ENCODE measurements at places on chromosomes 16 and 17.

- DNase-seq = no peak
Observed at GRCh38 chr16:49738832-49739231, 117.1 kb downstream of the ZNF423 start.

DNA sequence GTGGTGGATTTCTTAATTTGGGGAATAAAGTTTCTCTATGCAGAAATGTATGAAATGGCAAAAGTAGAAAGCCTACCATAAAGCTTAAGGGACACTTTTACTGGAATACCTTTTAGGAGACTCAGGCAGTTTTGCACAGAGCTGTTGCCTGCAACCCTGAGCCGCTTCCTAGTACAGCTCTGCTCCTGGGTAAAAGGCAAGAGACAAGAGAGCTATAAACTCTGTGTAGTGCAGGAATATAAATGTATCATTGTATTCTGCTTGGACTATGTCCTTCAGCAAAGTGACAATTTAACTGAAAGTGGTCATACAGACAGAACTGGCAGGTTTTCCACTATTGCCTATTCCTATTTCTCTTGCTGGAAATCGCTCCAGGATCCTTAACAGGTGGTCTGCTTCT is 65.3 kb upstream of the MYOCD start:
- DNase-seq = no peak

DNA sequence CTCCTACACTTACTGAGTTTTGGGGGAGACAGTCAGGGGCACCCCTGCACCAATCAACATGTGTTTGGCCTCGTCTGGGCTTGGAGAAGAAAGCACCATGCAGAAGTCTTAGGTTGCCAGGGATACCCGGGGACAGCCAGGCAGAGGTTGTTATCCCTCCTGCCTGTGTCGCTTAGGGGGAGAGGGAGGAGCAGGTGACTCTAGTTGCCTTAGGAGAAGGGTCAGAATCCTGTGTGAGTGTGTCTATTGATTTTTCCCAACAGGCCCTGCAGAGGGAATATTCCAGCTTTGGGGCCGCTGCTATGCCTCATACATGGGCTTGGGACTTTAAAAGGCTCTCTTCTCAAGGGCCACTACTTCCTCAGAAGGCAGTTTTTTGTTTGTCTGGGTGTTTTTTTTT is 89.1 kb downstream of the RGS9 start:
- DNase-seq = no peak

DNA sequence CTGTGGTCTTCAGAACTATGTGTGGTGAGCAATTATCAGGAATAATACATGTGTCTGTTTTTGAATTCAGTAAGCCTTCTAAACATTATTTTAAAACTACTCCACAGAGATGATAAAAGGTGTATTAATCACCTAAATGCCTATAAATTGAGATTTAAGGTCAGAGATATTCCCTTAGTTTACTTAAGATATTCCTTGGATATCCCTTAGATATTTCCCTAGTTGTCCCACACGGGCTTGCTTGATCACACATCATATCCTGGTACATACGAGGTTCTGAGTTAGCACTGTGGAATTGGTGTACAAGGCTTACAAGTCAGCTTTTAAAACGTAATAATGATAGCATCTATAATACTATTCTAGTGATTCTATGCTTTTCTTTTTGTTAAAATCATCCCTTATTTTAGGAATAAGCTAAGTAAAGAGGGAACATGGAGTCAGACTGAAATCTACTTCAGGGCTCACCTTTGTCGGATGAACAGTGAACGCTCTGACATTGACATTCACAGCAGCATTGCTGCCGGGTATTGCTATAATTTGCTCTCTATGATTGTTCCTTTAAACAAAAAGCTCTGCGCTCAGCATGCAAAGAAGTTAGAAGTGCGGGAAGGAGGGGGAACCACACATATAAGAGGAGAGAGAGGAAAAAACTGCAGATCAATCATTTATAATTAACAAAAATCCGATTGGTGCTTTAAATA is 136.5 kb downstream of the SKAP1 start:
- no peak for DNase-seq

GRCh38 chr17:73814075-73814474 is 169.8 kb upstream of the SDK2 start:
- DNase-seq = no peak

DNA sequence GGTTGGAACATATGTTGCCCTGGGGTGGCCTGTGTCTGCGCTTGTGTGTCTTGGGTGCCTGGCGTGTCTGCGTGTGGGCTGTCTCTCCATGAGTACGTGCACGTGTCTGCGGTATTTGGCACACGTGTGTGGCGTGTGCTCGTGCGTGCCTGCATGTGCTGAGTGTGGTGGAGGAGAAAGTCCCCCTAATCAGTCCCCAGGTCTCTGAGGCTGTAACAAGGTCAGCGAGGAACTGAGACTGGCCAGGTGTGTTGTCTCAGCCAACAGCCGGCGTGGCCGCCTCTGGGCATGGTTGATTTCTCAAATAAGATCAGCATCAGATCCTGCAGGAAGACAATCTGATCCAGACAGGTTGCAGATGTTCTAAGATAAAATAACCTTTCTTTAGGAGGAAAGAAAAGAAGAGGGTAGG is 3.5 kb upstream of the CPNE7 start:
- DNase-seq = no peak

- no peak for DNase-seq
Observed at GRCh38 chr17:81719410-81720266, 7.6 kb downstream of the SLC25A10 start.

DNA sequence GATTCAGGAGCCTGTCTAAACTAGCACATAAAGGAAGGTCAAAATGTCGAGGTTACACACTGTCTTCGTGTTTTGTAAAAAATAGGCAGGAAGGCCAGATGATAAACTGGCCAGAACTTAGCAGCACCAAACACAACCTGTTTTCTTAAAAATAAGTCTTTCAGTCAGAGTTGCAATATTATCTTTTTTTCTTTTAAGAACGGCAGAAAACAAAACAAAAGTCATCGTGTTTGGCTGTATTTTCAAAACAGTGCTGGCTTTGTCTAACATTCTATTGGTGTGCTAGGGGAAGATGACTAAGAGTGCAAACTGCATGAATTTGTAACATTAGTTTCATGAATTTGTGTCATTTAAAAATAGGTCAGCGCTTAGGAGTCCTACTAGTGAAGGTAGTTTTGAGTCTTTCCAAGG is 5.3 kb downstream of the MAF start:
- DNase-seq = no peak

GRCh38 chr17:6471531-6472465 is 27.5 kb downstream of the PIMREG start:
- no peak for DNase-seq

DNA sequence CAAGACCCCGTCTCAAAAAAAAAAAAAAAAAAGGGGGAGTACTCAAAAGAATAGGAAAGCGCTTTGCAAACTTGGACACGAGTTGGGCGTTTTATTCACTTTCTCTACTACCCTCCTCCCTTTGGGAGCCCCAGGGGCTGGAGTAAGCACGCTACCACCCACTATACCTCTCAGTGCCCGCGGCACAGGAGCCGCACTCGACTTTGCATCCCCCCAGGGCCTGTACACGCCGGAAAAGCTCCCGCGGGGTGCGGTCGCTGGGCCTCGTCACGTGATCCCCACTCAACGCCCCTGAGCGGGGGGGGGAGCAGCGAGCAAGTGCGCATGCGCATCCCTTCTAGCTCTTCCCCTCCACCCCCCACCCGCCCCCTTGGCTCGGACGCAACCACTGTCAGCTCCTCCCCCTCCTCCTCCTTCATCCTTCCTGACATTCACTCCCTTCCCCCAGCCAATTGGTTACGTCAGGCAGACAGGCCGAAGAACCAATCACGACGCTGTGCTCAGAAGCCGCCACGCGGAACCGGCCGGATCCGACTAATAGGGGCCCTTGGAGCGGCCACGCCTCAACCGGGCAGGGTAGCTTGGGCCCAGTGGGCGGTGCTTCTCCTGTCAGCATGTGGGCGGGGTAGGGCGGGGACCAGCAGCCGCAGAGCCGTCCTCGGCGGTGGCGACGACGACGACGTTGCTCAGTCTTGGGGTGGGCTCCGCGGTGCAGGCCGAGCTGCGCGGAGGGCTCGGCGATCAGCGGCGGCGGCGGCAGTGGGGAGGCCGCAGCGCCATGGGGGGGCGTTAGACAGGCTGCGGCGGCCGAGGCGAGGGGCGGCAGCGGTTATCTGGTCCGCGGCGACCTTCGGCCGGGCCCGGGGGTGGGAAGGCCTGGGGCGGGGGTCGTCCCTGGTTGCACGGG is at the start of gene HAPSTR1:
Gene HAPSTR1, plus strand, starts transcription at position 685 of the 907 bp plus-strand sequence. CDS start 401 bp downstream, outside the sequence.
- peak; percentile 99 for DNase-seq

GRCh38 chr16:25034911-25035310 is 19.7 kb upstream of the ARHGAP17 start:
- no peak for DNase-seq

GRCh38 chr17:42338427-42338985 is 49.7 kb downstream of the STAT3 start:
- DNase-seq = no peak

- no peak for DNase-seq
Observed at GRCh38 chr16:51545951-51546350, 394.9 kb upstream of the SALL1 start.

DNA sequence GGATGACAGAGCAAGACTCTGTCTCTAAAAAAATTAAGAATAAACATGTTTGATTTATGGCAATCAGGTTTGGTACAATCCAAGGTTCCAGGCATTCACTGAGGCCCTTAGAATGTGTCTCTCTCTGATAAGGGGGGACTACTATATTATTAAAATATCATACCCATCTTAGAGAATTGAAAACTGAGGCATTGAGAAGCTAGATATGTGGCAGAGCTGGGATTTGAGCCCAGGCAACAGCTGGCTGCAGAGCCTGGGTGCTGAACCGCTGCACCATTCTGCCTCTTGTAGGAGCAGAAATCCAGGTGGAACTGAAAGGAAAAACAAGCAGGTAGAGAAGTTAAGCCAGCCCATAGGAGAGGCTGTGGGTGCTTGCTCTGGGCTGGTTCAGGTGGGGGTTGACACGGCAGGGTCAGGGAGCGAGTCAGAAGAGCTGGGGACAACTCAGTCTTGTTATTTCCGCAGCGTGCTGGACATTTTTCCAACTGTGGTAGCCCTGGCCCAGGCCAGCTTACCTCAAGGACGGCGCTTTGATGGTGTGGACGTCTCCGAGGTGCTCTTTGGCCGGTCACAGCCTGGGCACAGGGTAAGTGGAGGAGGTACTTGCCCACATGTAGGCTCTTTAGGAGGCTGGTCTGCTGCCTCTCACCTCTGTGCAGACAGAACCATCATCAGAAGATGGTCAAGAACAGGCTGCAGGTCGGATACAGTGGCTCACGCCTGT is 62.5 kb downstream of the WIPI1 start:
- DNase-seq = no peak

DNA sequence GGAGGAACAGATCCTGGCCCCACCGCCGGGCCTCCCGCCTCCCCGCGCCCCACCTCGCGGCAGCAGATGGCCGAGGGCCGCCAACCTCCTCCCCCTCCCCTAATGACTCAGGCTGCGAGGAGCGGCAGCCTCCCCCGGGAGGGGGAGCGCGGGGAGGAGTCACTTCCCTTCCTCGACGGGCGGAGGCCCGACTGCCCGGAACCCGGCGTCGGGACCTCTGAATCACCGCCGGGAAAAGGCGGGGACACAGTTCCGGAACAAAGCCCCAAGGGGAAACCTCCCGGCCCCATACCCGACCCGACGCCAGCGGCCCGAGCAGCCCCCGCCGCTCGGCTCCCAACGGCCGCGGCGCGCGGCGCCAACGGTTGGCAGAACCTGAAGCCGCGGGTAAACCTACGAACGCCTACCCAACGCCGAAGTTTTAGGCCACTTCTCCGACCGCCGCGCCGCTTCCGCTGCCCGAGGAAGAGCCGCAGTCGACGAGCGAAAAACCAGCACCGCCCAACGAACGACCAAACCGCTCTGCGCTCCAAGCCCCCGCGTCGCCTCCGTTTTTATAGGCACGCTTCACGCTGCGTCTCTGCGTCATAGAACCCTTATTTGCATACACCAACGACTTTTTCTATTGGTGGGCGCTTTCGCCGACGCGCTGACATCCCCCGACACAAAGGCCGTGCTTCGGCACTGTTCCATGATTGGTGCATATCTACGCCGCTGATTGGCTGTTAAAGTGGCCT is 5.2 kb upstream of the UNK start:
- peak; percentile 94 for DNase-seq

DNA sequence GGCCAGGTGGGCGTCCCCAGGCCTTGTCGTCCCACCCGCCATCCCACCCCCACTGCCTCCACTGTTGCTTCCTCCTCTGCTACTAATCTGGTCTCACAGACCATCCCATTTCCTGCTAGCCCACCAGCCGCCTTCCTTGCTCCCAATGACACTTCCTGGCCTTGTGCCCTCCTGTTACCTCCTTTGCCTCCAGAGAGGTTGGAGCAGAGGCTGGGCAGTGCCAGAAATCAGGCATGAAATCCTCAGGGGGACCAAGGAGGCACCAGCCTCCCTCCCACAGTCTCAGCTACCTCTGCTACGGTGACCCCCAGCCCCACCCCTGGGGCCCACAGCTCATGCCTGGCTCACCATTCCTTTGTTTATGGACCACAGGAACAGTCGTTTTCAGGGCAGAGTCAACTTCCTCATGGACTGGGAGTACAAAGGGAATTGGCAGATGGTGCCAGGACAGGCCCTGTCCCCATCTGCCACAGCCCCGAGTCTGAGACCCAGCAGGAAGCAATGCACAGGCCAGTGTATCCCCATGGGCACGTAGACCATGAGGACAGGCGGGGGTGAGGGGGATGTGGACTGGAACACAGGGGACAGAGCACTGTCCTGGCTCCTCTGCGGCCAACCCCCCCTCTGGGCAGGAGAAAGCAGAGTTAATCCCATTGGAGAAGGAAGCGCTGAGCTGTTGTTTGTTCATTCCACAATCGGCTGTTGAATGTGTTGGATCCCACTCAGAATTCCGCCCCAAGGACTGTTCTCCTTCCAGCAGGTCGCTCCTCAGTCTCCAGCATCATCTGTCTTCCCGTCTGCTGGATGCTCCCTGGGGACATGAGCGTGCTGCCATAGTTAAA is 2.2 kb upstream of the CDH5 start:
- no peak for DNase-seq

DNA sequence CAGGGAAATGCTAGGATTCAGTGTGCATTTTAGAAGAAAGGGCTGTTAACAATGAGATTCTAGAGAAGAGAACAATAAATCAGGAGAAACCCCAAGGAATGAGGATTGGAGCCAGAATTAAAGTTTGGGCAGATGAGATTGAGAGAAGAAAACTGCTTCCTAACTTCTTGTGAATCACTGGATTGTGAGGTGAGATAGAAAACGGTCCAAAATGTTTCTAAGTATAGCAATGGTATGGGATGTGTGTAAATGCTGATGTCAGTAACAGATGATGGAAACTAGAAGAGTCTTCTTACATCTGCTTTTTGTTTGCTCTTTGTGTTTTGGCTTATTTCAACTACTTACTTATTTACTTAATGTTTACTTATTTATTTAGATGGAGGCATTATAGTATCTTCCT is 123.0 kb downstream of the KCNJ2 start:
- no peak for DNase-seq

- DNase-seq = no peak
Observed at GRCh38 chr17:60354223-60354622, 37.7 kb downstream of the USP32 start.

- no peak for DNase-seq
Observed at GRCh38 chr17:30188211-30188939, 47.1 kb downstream of the SLC6A4 start.

DNA sequence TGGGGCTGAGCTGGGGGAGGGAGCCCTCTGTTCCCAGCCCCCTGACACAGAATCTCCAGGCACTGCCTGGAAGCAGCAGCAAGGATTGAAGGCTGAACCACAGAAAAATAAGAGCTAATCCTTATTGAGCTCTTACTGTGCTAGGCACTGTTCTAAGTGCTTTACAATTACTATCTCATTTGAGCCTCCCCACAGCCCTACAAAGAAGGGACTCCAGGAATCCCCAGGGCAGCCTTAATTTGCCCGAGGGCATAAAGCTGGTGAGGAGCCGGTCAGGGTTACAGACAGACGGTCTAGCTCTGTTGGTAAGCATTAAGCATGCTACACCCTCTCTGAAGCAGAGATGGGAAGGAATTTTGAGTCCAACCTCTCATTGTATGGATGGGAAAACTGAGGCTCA is 7.0 kb downstream of the SAMD14 start:
- no peak for DNase-seq
